Mesendoderm (in vitro differentiated cells): ENCODE measurements at places on chromosomes 16 and 17.

- DNase-seq, result peak; percentile 96
These were observed 27.5 kb downstream of the OMG start for GRCh38 chr17:31269578-31269983.

GRCh38 chr16:79970551-79971236 is 370.2 kb upstream of the MAF start:
- peak; percentile 77 for DNase-seq

DNA sequence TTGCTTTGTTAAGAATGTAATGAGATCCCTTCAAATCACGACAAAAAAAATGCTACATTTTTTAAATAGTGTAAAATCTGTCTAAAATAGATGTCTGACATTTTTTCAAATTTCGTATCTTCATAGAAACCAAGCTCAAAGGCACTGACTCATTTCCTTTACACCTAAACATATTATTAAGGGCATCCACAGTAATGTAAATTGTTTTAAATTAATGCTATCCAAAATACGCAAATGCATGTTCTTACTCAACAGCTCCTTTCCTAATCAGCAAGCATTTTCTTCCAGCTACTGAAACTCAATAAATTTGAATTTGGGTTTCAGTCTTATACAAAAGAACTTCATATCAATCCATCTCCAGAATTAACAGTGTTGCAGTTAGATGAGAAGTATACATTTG is 4.3 kb downstream of the C16orf87 start:
- no peak for DNase-seq

DNA sequence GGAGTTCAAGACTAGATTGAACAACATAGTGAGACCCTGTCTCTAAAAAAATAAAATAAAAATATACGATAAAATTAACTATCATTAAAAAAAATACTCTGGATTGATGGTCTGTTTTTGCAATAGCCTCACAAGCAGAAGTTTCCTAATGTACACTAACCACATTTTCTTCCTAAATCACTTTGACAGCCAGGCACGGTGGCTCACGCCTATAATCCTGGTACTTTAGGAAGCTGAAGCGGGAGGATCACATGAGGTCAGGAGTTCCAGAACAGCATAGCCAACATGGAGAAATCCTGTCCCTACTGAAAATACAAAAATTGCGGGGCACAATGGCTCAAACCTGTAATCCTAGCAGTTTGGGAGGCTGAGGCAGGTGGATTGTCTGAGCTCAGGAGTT is 64.7 kb downstream of the HELZ start:
- no peak for DNase-seq

- no peak for DNase-seq
These were observed 130.4 kb downstream of the CCDC182 start for GRCh38 chr17:57614742-57615141.

- DNase-seq, result peak; percentile 79
These were observed 107.3 kb downstream of the SDK2 start for GRCh38 chr17:73536700-73537605.

DNA sequence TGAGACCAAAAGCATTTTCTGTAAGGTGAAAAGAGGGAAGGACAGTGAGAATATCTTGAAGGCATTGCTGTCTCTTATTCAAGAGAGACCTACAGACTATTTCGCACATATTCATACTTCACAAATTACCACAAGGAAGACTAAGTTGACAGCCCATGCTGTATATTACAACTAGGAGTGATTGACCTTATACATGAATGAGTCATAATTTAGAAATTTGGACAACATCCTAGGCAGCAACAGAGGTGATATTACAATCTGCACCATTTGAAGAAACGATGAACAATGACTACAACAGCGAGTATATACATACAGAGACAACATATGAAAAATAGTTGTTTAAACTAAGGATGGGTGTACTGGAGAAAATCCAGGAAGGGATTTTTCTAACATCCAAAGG is 971.7 kb downstream of the CDH11 start:
- no peak for DNase-seq

GRCh38 chr16:13660807-13661206 is 259.1 kb upstream of the ERCC4 start:
- DNase-seq, result no peak

DNA sequence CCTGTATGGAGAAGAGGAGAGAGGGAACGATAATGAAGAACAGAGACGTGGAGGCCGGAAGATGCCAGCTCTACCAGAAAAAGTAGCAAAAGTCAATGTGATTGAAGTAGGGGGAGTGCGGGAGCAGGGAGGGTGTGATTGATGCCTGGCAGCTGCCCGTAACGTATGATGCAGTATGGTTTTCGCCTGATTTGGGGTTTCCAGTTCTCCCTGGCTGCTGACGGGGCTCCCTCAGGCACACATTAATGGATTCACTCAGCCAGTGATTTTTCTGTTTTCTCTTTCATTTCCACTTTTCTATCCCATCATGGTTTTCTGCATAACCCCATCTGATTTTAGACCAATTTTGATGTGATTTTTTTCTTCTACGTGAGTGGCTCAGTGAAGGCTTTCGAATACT is 62.1 kb downstream of the PRKCA start:
- DNase-seq, result no peak
